ENCODE measurements at places on chromosomes 6 and 20.

DNA sequence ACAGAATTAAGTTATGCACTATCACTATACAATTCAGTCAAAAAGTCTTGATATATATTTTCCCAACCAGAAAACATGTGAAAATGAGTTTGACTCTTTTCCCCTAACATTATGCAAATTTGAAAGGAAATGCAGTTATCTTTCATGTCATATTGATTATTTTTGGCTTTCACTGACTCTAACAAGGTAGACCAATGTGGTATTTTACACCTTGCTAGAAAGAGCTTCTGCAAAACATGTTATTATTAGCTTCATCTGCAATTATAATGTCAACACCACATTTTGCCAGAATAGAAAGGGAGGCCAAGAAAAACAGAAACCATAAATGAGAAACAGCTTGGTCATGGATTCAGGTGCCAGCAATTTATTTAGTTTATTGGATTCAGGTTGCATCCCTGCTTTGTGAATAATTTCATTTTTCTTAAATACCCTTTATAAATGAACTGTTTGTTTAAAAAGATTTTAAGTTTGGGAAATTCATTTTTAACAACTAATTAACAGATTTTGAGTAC is 226.1 kb upstream of the GJE1 start:
- DNase-seq, result no peak

GRCh38 chr6:33029328-33030184 is 20.2 kb upstream of the HLA-DOA start:
- no peak for DNase-seq

GRCh38 chr20:57612436-57612835 is 7.8 kb downstream of the ZBP1 start:
- DNase-seq, result peak; percentile 20

- DNase-seq, result no peak
Observed at GRCh38 chr20:37342231-37343177, 3.4 kb upstream of the SRC start.

GRCh38 chr20:419556-420165 is 11.6 kb downstream of the RBCK1 start:
- DNase-seq, result no peak

DNA sequence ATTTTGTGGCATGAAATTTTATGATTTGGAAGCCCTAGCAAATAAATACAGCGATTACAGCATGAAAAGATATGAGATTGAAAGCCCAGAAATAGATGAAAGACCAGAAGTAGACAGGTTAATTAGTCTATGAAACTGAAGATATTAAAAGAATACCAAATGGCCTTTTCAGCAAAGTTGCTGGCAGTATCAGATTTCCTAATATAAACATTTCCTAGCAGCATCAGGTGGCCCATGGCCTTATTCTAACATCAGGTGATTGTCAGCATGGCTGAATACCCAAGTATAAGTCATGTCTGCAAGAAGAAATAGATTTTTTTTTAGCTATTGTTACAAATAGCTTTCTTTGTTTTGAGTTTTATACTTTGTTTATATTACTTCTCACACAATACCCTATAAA is 93.2 kb downstream of the CLVS2 start:
- DNase-seq, result no peak

- no peak for DNase-seq
Observed at GRCh38 chr20:21956591-21956990, 251.1 kb downstream of the PAX1 start.

- no peak for DNase-seq
Observed at GRCh38 chr6:123638865-123639264, 2.1 kb upstream of the TRDN start.

- no peak for DNase-seq
Observed at GRCh38 chr6:25476126-25476525, 175.9 kb upstream of the SCGN start.

DNA sequence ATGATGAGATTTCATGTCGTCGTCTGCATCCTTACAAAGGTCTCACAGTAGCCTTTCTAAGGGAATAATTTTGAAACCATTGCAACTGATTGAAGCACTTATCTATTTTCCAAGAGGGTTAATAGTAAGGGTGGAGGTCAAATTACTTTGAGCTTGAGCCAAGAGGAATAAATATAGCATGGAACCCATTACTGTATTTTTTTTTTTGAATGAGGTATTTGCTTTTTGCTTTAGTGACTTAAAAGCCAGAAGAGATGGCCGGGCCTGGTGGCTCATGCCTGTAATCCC is 78.3 kb downstream of the SCAND1 start:
- DNase-seq, result no peak

GRCh38 chr6:135002229-135002844 is 52.3 kb downstream of the HBS1L start:
- DNase-seq, result no peak

- no peak for DNase-seq
Observed at GRCh38 chr20:5426026-5426425, 109.3 kb upstream of the PROKR2 start.

GRCh38 chr6:33407132-33407718 is 3.6 kb upstream of the PHF1 start:
- no peak for DNase-seq

- no peak for DNase-seq
Observed at GRCh38 chr6:10098756-10099528, 315.9 kb downstream of the TFAP2A start.

DNA sequence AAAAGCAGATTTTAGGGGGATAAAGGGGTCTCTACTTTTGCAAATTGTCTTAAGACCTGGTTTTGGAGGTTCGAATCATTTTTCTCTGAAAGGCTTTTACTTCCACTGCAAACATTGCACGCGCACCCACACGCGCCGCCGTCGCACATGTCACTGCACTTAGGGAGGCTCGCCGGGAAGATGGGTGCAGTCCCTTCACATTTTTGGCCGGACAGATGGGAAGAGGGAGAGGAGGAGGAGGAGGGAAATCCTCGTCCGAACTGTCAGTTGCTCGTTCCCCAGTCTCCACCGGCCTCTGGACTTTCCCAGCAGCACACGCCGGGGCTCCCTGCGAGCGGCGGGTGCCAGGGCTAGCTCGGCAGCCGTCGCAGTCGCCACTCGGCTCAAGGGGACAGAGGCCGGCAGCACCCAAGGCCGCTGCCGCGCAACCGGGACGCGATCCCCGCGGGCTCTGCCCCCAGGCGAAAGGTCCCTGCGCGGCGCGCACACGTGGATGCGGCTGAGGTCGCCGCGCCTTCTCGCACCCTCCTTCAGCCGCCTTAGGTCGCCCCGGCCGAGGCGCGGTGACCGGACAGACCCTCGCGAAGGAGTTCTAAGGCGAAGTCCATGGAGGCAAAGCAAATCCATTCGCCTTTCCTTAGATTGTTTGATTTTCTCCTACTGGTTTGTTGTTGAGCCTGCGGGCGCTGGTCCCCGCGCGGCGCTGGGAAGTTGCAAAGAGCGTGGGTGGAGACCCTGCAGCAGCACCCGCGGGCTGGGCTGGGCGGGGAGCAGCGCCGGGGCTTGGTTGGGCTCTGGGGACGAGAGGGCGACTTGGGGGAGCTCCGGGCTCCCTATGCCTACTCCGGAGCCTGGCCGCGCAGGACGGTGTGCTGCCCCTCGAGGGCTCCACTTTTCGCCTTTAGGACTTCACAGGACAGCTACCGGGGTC is 1.2 kb downstream of the MYB start:
- no peak for DNase-seq

DNA sequence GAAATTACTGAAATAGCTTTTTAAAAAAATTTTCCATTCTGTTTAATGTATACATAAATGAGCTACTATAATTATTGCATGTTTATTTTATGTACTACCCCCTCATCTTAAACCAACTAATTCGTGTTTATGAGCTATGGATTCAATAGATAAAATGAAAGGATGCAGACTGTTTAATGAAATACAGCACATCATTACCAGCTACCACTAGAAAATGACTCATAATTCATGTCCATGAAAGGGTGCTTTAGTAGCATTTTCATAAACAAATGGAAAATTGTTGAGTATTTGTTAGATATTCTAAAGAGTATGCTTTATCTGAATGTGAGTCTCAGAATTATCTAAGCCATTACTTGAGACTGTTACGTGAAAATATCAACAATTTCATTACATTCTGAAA is 1590.1 kb downstream of the HACE1 start:
- DNase-seq, result no peak

- DNase-seq, result no peak
Observed at GRCh38 chr20:36984257-36984638, 32.7 kb upstream of the SAMHD1 start.

- DNase-seq, result no peak
Observed at GRCh38 chr20:50318710-50319109, 128.1 kb downstream of the CEBPB start.

GRCh38 chr6:141169419-141169818 is 963.3 kb upstream of the GJE1 start:
- DNase-seq, result no peak

- DNase-seq, result no peak
Observed at GRCh38 chr6:104954190-104954797, 2.6 kb upstream of the LIN28B start.

DNA sequence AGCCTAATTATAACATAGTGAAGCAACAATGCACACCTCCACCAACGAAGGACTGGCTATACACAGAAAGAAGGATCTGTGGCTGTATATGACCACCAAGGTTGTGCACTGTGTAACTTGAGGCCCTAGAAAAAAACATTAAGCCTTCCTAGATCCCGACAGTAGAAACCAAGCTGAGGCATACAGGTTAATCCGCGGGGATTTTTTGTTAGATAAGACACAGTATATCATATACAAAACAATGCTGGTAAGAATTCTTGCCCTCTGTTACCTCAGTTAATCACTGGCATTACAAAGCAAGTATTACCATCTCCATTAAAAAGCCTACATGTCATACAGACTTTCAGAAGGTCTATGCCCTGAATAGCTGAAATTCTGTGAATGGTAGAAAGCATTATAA is 228.8 kb downstream of the TBC1D32 start:
- DNase-seq, result no peak

GRCh38 chr6:52976149-52976548 is 18.9 kb downstream of the GSTA4 start:
- DNase-seq, result no peak

DNA sequence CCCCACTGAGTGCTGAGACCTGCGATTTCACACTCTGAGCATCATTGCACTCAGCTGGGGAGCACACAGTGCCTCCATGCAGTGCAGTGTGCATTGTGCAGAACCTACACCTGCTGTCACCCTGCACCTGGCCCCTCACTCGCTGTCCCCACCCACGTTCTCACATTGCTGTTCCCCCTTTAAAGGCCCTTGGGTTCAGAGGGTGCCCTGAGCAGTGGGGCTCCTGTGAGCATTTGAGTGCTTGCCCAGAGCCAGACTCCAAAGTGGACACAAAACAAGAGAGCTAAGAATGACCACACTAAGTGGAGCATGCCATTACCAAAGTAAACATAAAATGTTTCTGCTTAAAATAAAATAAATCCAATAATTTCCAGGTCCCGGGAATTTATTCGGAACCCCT is 131.0 kb upstream of the CST7 start:
- DNase-seq, result no peak

GRCh38 chr20:17580895-17581294 is 11.0 kb downstream of the DSTN start:
- DNase-seq, result no peak

DNA sequence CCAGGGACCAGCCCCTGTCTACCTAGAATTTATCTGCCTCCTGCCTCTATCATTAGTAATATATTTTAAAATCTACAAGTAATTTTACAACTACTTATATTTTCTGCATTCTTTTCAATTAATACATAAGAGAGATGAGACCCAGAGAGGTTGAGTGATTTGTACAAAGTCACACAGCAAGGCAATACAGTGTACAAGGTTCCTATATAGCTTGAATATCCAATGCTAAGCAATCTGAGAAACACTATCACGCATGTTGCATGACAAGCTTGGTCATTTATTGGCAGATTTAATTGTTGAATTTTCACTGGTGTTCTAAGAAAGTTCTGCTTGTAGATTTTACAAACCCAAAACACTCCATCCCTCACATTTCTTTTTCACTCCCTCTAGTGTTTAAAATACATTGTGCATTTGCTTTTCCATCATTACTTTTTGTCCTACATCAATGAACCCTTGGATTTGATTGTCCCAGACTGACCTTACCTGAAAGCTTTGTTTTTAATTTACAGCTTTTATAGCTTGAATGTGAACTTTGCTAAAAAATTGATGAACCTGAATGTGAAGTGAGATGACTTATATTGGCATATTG is 520.9 kb upstream of the CITED2 start:
- DNase-seq, result no peak

DNA sequence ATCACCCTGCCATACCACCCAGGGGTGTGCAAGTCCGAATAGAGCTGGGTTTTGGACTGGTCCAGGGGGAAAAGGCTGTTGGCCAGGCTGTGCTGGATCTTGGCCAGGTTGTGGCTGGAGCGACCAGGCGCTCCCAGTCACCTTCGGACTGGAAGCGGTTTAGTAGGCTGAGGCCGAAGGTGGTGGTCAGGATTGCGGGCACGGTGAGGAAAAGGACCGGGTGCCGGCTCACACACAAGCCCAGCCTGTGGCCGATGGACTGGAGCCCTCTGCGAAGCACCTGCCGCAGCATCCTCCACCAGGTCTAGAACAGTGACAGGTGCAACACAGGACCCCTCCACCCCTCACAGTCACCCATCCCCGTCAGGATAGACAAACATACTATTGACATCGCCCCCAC is 590.6 kb upstream of the PTCHD4 start:
- DNase-seq, result no peak

DNA sequence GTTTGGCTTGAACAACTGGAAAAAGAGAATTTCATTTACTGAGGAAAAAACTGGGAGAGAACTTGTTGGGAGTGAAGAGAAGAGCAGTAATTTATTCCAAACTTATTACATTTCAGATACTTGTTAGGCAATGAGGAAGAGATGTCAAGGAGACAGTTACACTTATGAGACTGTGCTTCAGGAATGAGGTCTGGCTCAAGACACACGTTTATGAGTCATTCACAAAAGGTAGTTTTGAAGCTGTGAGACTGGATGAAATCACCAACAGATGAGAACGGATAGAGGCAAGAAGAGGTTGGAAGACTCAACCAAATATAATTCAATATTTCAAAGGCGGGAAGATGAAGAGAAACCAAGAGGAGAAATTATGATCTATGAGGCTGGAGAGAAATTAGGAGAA is 70.6 kb upstream of the DEFB112 start:
- DNase-seq, result no peak

DNA sequence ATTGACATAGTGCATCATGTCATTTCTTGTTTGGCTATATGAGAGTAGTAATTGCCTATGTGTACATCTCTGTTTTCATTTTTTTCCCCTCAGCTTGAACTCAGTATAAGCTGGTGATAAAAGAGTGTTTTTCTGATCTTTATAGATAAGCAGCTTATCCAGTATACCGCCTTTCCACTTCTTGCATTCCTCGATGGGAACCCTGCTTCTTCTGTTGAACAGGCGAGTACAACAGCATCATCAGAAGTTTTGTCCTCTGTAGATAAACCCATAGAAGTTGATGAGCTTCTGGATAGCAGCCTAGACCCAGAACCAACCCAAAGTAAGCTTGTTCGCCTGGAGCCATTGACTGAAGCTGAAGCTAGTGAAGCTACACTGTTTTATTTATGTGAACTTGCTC is 32.3 kb downstream of the HSF2 start:
- DNase-seq, result no peak

DNA sequence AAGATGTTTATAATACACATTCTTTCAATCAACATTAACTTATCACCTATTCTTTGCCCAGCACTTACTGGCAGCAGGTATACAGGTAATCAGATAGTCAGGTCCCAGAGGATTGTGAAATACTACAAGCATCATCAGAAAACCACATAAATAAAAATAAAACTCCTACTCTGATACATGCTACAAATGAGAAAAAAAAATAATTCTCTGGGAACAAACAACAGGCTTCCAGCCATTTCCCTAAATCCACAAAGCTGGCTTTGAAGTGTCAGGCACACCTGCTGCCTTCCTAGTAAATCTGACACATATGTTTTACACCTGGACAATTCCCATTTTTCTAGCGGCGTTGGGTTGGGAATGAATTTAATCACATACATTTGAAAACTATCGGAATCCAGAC is 384.5 kb upstream of the CDH4 start:
- no peak for DNase-seq

Data from omental fat pad (tissue), 4 donors.